ENCODE measurements at places on chromosomes 3 and 15.

- DNase-seq, result no peak
- no peaks in the 10 kb centered on the region for H3K4me1 ChIP-seq
- no peak overlapping the region for H3K4me3 ChIP-seq
- peaks cover 1% of the 10 kb centered on the region for H3K27me3 ChIP-seq
- H3K36me3 ChIP-seq, result no peaks in the 10 kb centered on the region
These were observed 109.2 kb downstream of the ASB7 start for GRCh38 chr15:100711516-100712021.

- no peaks in the 10 kb centered on the region for H3K27me3 ChIP-seq
- H3K4me3 ChIP-seq, result no peak overlapping the region
- H3K36me3 ChIP-seq, result peaks cover 24% of the 10 kb centered on the region
These were observed 96.7 kb downstream of the DHX30 start for GRCh38 chr3:47899495-47900108.

DNA sequence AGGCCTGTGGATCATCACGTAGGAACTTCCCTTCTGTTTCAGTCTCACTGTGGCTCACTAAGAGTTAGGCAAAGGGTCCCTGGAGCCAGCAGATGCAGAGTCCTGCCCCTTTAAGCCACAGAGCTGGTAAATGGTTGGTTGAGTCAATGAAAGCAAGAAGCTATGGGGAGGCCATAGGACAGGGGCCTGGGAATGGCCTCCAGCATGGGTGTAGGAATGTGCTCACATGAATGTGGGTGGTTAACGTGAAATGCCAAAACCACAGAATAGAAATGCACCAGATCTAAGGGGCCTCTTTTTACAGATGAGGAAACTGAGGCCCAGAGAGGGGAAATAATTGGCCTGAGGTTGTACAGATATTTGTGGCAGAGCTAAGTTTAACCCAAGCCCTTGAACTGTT is 150.3 kb downstream of the TLE3 start:
- no peaks in the 10 kb centered on the region for H3K36me3 ChIP-seq
- H3K4me3 ChIP-seq, result no peak overlapping the region
- DNase-seq, result no peak
- H3K27me3 ChIP-seq, result peaks cover 11% of the 10 kb centered on the region
- H3K4me1 ChIP-seq, result no peaks in the 10 kb centered on the region
- no peak overlapping the region for H3K27ac ChIP-seq

DNA sequence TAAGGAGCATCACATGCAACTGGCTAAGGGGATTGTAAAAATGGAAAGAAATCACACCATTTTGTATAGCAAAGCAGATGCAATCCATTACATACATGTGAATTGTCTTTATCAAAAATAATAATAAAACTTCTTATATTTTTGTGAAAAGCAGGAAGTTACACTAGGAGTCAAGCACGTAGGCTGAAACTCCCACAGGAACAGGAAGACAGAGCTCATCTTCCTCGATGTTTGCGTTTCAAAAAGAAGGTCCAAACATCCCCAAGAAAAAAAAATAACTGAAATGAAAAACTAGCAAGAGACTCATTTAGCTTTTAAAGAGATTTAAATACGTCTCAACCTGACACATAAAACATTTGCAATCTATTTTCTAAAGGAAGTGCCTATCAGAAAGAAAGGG is 106.6 kb downstream of the TGFBR2 start:
- no peak for DNase-seq
- no peak overlapping the region for H3K4me3 ChIP-seq
- H3K27me3 ChIP-seq, result no peaks in the 10 kb centered on the region
- H3K27ac ChIP-seq, result no peak overlapping the region
- H3K4me1 ChIP-seq, result peaks cover 5% of the 10 kb centered on the region
- no peaks in the 10 kb centered on the region for H3K36me3 ChIP-seq

GRCh38 chr3:71232895-71233294 is 350.6 kb downstream of the FOXP1 start:
- DNase-seq, result no peak
- peaks cover 8% of the 10 kb centered on the region for H3K4me1 ChIP-seq
- peaks cover 6% of the 10 kb centered on the region for H3K36me3 ChIP-seq

All from effector memory CD8-positive, alpha-beta T cell (primary cell).